ELR (cell line): ENCODE measurements at places on chromosomes 7 and 10.
A peak's percentile ranks its signal among the peaks of the same experiment; 100 is the strongest.

- no peak for DNase-seq
Measured at GRCh38 chr7:8290645-8291308, 28.8 kb upstream of the ICA1 start.

GRCh38 chr7:39624442-39624807, 1.1 kb downstream of the RALA start:
- DNase-seq = peak; percentile 45

GRCh38 chr7:141660259-141660658, 41.7 kb downstream of the DENND11 start:
- no peak for DNase-seq

- peak; percentile 37 for DNase-seq
Measured at GRCh38 chr10:108582888-108583287, 1340.4 kb downstream of the XPNPEP1 start.

GRCh38 chr10:88676283-88677060, 12.2 kb downstream of the LIPF start:
- no peak for DNase-seq

GRCh38 chr10:1402016-1402770, 335.1 kb downstream of the ADARB2 start:
- no peak for DNase-seq

GRCh38 chr10:98316170-98316569, 48.2 kb upstream of the LOXL4 start:
- no peak for DNase-seq

GRCh38 chr7:143435266-143435665, 8.0 kb upstream of the TAS2R60 start:
- DNase-seq = no peak

DNA sequence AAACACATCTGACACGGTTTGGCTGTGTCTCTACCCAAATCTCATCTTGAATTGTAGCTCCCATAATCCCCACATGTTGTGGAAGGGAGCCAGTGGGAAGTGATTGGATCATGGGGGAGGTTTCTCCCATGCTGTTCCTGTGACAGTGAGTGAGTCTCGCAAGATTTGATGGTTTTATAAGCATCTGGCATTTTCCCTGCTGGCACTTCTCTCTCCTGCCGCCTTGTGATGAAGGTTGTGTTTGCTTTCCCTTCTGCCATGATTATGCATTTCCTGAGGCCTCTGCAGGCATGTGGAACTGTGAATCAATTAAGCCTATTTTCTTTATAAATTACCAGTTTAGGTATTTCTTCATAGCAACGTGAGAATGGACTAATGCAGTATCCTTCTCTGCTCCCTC, 5.9 kb upstream of the HTR5A start:
- DNase-seq = no peak

GRCh38 chr7:80346704-80347103, 165.2 kb downstream of the GNAT3 start:
- peak; percentile 85 for DNase-seq

- peak; percentile 42 for DNase-seq
Measured at GRCh38 chr7:149624006-149624405, 126.4 kb upstream of the ZNF746 start.

- peak; percentile 86 for DNase-seq
Measured at GRCh38 chr7:129948877-129949291, 3.9 kb downstream of the UBE2H start.

- DNase-seq = peak; percentile 62
Measured at GRCh38 chr10:102394801-102395399, 605 bp upstream of the NFKB2 start.

- DNase-seq = no peak
Measured at GRCh38 chr7:778968-779451, 51.9 kb upstream of the PRKAR1B start.

GRCh38 chr7:78020874-78021249, 222.3 kb downstream of the PHTF2 start:
- peak; percentile 2 for DNase-seq
